Activated T-cell treated with anti-CD3 and anti-CD28 coated beads for 4 hours (primary cell): ENCODE measurements at places on chromosomes 16 and 17.

DNA sequence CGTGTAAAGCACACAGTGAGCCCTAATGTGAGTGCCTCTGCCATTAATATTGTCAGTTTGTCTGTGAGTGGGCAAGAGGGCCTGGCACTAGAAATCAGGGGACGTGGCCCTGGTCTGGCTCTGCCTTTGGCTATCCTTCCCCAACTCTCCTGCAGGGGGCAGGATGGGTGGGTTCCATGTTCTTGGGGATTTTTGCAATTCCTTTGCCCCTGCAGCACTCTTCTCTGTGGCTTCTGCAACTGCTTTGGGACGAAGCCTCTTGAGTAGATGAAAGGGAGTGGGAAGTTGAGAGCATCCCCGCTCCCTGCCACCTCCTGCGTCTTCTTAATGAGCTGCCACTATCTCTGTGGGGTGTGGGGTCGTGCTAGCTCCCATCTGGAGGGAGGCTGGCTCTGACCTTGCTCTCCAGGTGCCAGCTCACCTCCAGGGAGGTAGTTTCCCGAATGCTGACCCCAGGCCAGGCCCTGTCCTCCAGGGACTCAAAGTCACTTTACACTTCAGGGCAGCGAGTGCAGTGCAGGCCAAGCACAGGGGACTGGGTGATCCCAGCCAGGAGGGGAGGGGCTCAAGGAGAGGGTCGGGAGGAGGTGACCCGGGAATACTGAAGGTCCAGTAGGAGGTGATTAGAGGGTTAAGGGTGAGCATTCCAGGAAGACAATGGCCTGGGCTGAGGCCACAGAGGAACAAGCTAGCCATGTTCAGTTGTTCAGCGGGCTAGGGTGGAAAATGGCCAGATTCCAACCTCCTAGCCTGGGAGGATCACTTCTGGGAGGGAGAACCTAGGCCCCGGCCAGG, 121.0 kb upstream of the NLRP1 start:
- no peak for DNase-seq

GRCh38 chr16:19843371-19843770, 41.3 kb downstream of the GPRC5B start:
- no peak for DNase-seq

DNA sequence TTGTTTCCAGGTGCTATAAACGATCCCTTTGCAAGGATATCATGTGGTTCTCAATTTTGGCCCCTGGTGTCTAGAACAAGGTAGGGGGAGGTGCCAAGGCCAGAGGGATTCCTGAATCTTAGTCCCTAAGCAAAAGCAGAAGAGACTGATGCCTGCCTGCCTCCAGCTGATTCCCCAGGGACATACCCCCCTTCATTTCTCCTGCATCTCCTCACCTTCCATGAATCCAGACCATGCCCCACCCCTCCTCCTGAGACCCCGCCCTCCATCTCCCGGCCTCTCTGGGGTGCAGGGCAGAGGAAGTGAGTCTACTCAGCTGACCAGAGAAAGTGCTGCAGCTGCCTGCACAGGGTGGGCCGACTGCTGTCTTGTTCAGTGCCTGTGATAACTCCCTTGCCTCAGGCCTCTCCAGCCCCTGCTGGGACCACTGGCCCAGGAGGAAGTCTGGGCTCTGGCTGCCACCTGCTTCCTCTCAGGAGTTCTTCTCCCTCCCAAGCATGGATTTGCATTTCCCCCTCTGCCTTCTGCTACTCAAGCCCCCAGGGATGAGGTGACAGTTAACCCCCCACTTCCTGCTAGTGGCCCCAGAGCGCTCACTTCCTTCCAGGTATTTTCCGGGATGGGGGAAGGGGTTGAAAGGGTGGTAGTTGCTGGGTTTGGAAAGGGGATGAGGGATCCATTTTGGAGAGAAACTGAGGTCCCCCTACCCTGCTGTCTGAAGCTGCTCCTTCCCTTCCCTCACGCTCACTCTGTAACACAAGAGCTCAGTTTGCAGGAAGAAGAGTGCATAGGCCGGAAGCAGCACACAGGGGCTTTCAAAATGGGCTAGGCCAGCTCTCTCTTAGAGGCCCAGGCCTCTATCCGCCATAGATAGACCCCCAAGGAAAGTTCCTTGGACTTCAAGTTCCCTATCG, 10.5 kb upstream of the TSPOAP1 start:
- peak; percentile 25 for DNase-seq

GRCh38 chr17:47204722-47205418, 4.3 kb upstream of the MYL4 start:
- DNase-seq, result peak; percentile 9

- no peak for DNase-seq
Measured at GRCh38 chr17:40124279-40125141, 2.7 kb downstream of the MSL1 start.

DNA sequence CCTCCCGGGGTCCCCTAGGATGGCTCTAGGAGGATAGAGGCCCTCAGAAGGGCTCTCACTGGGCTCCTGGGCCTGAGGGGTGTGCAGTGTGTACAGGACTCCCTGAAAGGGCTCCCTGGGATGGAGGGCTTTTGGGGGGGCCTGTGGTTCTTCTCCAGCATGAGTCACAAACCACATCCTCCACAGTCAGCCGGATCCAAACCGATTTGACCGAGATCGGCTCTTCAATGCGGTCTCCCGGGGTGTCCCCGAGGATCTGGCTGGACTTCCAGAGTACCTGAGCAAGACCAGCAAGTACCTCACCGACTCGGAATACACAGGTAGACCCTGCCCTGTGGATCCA, 4.5 kb downstream of the TRPV2 start:
- DNase-seq, result no peak

GRCh38 chr17:32609884-32610650, 123.3 kb downstream of the CDK5R1 start:
- DNase-seq, result no peak

DNA sequence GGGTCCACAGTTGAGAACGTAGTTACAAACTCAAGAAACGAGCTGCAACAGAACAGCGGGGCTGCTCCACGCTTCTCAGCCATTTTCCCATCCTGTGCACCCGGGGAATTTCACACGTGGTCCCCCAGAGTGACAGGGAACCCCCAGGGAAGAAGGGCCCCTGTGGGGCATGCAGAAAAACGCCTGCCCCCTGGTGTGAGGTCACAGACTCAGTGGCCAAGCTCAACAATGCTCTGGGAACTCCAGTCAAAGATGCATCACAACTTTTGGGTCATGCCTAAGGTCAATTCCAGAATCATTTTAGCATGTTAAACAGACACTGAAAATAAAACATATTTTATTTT, 115.4 kb downstream of the ZNF778 start:
- no peak for DNase-seq

DNA sequence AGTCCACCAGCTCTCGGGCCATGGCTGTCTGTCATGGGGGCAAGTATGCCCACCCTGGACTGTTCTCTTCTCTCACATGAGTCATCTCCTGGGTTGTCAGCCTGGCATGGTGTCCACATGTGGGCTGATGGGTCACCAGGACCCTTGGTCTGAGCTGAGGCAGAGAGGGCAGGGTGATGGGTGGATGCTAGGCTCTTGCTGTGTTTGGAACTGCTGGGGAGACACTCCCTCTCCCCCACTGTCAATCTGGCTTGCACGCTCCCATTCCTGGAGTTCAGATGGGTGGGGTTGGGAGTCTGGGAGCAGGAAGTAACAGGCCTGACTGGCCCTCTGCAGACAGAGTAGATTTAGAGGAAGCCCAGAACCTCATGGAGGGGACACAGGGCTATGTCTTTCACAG, 28.9 kb downstream of the KSR1 start:
- no peak for DNase-seq

DNA sequence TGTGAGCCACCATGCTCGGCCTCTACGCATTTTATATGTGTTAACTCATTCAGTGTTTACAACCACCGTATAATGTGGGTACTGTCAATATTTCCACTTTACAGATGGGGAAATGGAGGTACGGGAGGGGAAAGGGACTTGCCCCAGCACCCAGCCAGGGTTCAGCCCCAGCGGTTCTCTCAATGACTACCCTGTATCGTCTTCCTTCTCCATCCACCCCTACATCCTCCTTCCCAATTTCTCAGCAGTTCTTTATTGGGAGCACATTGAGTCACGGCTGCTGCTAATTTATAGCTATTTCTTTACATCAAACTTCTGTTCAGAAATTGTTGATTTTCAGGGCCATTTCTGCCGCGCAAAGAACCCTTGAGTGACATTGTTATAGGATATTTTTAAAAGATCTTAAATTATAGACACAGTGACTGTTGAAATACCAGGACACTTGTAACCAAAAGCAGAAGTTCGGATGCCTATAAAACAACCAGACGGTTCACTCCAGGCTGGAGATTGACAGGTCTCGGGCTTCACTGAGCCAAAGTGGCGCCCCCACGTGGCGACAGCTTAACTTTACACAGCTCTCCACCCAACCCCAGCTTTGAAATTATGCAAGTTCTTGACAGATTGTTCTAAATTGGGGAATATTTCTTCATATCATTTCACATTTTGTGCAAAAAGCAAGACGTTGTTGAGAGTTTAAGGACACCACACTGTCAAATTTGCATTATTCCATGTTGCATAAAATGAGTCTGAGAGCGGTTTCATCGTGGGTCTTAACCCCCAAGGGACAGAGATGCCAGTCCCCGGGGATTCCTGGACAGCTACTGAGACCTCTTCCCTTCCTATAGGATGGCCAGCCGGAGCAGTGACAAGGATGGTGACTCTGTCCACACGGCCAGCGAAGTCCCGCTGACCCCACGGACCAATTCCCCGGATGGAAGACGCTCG, 11.8 kb downstream of the SYT17 start:
- DNase-seq, result no peak

DNA sequence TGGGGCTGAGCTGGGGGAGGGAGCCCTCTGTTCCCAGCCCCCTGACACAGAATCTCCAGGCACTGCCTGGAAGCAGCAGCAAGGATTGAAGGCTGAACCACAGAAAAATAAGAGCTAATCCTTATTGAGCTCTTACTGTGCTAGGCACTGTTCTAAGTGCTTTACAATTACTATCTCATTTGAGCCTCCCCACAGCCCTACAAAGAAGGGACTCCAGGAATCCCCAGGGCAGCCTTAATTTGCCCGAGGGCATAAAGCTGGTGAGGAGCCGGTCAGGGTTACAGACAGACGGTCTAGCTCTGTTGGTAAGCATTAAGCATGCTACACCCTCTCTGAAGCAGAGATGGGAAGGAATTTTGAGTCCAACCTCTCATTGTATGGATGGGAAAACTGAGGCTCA, 7.0 kb downstream of the SAMD14 start:
- DNase-seq, result no peak

GRCh38 chr17:40922239-40922638, 15.2 kb downstream of the KRT23 start:
- no peak for DNase-seq

DNA sequence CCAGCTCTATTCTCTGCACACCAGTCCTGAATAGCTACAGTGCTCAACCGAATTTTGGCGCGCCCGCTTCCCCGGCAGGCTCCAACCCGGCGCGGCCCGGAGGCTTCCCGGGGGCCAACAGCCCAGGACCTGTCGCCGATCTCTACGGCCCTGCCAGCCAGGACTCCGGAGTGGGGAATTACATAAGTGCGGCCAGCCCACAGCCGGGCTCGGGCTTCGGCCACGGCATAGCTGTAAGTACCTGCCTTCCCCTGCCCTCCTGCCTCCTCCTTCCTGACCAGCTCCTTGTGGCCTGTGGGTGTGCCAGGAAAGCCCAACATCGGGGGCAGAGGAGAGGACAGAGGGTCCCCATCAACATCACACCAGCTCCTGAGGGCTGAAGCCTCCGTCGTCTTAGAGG, 70.2 kb downstream of the CCDC182 start:
- DNase-seq, result no peak

DNA sequence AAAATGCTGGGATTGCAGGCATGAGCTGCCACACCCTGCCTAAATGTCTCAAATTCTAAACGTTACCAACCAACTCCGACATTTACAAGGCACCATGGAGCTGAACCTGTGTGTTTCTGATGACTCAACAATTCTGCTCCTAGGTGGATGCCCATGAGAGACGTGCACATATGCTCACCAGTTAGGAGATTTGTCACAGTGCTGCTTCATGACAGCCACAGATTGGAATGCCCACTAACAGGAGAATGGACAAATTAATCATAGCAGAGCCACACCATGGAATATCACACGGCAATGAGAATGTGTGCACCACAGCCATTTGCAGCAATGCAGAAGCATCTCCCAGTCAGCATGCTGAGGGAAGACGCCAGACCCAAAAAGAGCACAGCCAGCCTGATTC, 8.0 kb upstream of the KCNG4 start:
- no peak for DNase-seq

DNA sequence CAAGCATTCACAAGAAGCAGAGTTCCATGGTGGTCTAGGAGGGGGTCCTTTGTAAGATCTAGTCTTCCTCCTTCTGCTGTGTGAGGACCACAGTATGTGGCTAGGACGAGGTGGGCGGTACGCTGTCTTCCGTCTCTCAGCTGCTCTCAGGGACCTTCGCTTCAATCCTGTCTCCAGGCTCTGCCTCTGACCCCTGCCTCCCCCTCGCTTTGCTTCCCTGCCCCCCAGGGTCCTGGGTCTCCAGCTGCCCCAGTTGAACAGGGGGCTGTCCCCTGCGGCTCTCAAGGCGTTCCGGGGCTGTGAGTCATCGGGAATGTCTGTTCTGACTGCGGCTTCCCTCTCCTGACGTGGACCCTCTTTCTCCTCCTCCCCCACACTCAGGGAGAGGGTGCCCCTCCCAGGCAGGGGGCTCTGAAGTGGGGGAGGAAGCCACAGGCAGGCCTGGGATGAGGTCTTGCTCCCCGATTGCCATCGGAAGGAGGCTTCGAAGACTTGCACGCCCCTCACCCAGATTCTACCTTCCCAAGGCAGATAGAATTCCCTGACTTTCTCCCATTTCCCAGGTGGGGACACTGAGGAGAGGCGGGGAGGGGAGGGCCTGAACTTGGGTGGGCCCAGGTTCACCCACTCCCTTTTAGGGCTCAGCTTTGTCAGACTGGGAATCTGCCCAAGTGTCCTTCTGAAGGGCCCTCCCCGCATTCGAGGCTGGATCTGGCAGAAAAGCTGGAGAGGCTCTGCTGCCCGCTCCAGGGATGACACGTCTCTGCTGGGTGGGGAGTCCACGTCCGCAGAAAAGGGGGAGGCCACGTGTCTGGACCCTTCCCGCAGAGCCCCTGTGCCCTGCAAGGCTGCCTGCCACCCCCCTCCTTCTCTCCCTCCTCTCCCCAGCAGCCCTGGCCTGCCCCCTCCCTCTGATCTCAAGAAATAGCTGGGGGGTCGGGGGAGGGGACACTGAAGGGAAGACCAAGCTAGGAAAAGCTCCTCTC, 9.1 kb upstream of the COL1A1 start:
- no peak for DNase-seq
